ENCODE measurements at places on chromosomes 11 and 22. TPM values are rescaled to one million over a fixed set of nuclear protein-coding genes. Genes with fewer than 3 reads are reported as not detected.

Gene BTG4
- not detected for total RNA-seq

Gene LGR4
- total RNA-seq, result 40.6 TPM

DNA sequence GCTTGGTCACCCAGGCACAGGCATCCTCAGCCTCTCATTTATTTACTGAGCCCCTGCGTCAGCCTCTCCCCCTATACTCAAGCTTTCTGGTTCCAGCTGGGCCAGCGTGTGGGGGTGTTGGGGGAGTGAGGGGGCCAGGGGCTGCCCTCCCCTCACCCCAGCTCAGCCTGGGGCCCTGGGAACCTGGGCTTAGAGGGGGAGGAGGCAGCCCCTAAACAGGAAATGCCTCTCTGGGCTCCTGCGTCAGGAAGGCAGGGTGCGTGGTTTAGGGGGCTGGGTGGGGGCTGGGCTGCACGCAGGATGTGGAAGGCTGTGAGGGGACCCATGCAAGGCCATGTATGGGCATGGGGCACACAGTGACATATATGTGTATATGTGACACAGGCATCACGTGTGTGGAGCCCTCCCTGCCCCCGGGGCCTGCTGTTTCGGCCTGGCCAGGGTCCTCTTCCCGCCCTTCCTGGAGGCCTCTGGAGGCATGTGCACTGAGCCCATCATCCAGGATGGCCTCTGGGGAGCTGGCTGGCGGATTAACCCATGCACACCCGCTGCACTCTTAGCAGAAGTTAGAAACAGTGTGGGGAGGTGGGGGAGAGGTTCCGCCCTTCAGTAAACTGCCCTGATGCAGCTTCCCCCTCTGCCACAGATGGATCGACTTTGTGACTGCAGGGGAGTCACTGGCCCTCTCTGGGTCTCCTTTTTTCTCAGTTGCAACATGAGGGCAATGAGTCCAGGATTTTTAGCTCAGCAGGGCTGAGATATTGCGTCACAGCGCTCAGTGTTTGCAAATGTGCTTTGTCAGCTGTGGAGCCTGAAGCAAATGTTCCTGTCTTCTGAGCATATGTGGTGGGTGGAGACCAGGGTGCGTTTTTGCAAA is 1.1 kb upstream of the CD248 start:
- peak; percentile 93 for DNase-seq

GRCh38 chr11:126034933-126035425 is 27.7 kb downstream of the CDON start:
- no peak for DNase-seq

DNA sequence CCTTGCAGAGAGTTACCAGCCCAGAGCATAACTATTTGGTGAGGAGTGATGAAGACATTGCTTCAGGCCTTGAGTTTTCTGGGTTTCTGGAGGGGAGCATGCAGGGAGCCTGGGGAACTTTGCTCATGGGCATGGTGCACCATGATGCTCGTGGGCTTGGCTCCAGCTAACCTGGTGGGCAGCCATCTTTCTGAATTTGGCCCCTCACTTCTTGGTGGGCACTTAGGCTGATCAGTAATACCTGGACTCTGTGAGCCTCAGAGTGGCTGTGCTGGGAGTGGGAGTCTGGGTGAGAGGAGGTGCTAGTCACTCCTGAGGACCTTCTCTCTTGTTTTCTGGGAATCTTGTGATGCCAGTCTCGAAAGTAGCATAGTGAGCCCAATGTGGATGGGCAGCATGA is 30.6 kb downstream of the AMPD3 start:
- DNase-seq, result no peak

Data from right atrium auricular region (tissue), 2 donors.